HFFc6 (cell line): ENCODE measurements at places on chromosomes 13 and 19. TPM values are rescaled to one million over a fixed set of nuclear protein-coding genes. Genes with fewer than 3 reads are reported as not detected.

GRCh38 chr13:69654392-69654791 lies 453.2 kb upstream of the ATXN8OS start:
- no peak for DNase-seq

DNA sequence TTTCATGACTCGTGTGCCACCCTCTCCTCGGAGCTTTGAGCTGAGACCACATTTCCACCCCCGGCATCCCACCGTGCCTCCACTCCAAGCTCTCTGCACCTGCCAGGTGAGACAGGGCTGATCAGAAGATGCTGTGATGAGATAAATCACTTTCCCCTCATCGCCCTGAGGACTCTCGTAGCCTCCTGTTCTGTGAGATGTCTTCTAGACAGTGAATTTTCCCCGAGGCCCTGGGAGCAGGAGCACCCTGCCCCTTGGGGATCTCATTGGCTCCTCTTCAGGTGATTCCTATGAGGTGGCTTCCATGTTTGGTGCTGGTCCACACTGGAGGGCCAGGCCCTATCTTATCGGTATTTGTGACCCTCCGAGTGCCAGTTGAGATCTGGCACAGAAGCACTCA lies 154.0 kb upstream of the TSHZ3 start:
- no peak for DNase-seq

GRCh38 chr13:113544896-113545295 lies 39.7 kb upstream of the TFDP1 start:
- DNase-seq = no peak

- DNase-seq = no peak
Observed at GRCh38 chr13:35744144-35744543, 267.7 kb upstream of the MAB21L1 start.

GRCh38 chr19:12330340-12330739 lies 3.1 kb downstream of the ZNF563 start:
- no peak for DNase-seq

DNA sequence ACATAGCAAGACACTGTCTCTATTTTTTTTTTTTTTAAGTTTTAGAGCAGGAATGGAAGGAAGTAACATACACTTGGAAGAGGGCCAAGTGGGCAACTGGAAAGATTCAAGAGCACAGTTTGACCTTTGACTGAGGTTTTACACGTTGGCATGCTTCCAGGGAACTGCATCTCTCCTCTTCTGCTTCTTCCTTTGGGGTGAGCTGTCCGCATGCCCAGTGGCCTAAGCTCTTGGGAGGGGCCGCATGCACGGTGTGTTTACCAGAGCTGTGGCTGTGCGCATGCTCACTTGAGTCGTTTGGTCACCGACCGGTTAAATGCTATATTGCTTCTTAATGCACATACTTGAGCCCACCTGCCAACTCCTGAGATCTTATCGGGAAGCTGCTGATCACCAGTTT lies 727.7 kb downstream of the UQCRFS1 start:
- no peak for DNase-seq

FNDC3A gene
- total RNA-seq = 56.2 to 73.5 TPM (median 67.7 TPM) in 3 replicates

DOHH gene
- 15.0 to 21.5 TPM (median 16.3 TPM) in 3 replicates for total RNA-seq

ZNF667 gene
- total RNA-seq = 0.26 to 3.9 TPM (median 1.8 TPM) in 3 replicates

ZNF433 gene
- total RNA-seq = 3.8 to 4.1 TPM (median 4.0 TPM) in 3 replicates

ERICH6B gene
- total RNA-seq = not detected in 3 replicates

SLC7A9 gene
- not detected in 3 replicates for total RNA-seq

DAZAP1 gene
- 88.0 to 113 TPM (median 104 TPM) in 3 replicates for total RNA-seq
